ENCODE measurements at places on chromosomes 7 and 10.

GRCh38 chr7:120731271-120731670, 126.7 kb downstream of the TSPAN12 start:
- no peak for DNase-seq

DNA sequence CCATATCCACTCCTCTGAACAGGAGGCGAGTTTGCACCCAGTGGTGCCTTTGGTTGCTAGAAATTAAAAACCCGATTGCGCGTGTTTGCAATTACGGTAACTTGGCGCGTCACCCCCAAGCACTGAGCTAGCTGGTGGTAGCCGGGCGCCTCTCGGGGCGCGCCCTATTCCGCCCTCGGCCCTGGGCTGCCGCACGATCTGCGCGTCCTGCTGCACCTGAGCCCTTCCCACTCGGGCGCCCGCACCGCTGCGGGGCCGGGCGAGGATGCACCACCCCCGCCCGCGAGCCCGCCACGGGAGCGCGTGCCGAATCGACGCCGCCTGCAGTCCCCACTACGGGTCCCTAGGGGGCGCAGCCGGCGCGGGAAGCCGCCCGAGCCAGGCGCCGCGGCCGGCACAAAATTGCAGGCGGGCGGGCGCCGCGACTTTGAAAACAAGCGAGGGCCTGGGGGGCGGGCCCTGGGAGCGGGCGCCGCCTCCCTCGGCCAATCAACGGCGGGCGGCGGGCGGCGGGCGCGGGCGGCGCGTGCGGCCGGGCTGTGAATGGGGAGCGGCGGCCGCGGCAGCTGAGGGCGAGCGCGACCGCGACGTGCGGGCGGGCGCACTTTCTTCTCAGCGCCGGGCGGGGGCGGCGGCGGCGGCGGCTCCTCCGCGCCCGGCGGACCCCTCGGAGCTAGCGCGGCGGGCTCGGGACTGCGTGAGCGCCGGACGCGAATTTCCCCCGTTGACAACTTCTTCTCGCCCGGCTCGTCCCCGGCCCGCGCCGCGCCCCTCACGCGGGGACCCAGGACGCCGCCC, at the start of gene SDK1:
TSS of gene SDK1 (plus strand) at position 602 of the 798 bp plus-strand sequence. CDS start 335 bp downstream, outside the sequence.
- DNase-seq = no peak

DNA sequence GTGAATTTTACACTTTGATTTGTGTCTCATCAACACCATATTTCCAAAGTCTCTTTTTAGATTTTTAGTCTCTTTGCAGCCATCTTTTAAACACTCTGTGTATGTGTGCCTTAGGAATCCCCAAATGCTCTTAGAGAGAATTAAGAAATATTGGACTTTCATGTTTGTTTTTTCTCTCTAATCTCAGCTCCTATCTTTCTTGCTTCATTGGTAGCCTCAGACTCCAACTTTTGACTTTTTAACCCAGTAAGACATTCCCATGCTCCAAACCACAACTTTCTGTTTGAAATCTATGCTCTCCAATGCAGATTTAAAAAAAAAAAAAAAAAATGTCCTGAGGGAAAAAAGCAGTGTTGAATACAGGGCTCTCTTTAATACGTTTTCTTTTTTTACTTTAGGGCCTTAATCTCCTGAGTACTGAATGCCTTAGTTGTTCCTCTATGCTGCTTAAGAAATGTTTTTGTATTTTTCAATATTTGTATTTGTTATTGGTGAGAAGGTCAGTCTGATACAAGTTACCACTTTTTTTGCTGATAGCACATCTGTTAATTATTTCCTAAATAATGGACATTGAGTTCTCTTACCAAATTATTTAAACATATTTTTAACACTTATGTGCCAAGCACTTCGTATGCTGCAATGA, 489.9 kb downstream of the NXPH1 start:
- DNase-seq = no peak

DNA sequence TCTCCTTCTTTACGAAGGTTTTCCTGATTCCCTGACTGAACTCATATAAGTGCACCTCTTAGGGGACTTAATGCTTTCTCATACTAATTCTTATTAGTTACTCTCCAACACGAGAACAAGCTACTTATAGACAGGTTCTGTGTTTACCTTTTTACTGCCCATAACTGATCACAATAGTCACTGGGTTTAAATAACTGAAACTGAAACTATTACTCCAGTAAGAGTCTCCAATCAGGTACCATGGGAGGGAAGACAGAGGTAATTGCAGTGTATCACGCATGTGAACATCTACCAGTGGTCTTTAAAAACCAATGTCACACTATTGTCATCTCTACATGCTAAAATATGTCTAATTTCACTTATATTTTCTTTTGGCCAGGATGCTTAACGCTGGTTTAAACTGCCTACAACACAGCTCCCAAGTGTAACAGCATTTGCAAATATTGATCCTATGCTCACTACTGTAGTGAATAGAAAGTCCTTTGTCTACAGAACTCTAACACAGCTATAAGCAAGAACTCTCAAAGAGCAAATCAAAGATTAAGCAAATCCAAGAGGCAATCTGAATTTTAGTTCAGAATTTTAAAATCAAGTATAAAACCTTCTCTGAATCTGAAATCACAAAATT, 3.6 kb downstream of the GDI2 start:
- DNase-seq = no peak

DNA sequence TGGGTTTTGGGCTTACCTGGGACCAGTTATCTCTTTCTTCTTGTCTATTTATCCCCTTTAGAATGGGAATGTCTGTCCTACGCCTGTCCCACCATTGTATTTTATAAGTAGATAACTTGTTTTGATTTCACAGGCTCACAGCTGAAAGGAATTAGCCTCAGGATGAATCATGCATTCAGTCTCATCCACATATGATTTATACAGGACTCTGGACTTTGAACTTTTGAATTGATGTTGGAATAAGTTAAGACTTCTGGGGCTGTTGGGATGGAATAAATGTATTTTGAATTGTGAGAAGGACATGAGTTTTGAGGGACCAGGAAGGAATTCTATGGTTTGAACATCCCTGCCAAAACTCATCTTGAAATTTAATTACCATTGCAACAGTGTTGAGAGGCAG, 112.6 kb downstream of the AMPH start:
- no peak for DNase-seq

DNA sequence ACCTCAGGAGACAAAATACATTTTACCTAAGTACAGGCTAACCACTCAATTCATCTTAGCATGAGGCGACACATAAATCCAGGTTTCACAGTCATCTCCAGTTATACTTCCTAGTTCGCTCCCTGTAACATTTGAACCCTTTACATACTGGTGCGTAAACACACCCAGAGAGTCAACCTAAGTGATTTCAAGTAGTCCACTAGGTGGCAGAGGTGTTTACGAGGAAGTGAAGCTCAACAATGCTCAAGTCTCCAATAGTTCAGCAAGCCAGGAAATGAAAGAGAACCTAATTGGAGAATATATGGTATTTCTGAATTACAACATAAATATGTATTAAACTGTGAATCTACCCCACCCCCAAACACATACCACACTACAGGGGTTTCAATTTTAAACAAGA, 76.3 kb upstream of the ABCB5 start:
- no peak for DNase-seq

GRCh38 chr10:15122477-15123030, 25.4 kb downstream of the RPP38 start:
- no peak for DNase-seq

DNA sequence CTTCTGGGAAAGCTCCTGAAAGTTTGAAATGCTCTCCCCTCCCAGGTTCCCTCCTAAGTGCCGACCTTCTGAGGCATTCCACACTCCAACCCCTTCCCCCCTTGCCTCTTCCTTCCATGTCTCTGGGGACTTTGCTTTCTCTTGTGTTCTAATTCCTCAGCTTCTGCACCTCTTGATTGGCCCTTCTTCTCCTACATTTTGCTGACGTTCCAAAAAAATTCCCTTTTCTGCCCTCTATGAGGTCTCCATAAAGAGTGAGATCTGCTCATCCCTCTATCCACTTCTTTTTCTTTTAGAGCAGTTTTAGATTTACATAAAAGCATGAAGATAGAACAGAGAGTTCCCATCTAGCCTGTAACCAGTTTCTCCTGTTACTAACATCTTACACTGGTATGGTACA, 22.3 kb downstream of the FOXI2 start:
- no peak for DNase-seq
